Thoracic aorta (tissue), 2 donors: ENCODE measurements at places on chromosomes 1 and 21.

DNA sequence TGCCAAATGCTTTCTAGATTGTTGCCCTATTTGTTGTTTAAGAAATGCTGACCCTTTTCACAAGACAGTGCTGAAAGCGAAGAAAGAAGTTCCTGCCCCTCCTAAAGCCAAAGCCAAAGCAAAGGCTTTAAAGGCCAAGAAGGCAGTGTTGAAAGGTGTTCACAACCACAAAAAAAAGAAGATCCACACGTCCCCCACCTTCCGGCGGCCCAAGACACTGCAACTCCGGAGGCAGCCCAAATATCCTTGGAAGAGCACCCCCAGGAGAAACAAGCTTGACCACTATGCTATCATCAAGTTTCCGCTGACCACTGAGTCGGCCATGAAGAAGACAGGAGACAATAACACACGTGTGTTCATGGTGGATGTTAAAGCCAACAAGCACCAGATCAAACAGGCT lies 55.7 kb downstream of the PSMG1 start:
- no peak for DNase-seq

DNA sequence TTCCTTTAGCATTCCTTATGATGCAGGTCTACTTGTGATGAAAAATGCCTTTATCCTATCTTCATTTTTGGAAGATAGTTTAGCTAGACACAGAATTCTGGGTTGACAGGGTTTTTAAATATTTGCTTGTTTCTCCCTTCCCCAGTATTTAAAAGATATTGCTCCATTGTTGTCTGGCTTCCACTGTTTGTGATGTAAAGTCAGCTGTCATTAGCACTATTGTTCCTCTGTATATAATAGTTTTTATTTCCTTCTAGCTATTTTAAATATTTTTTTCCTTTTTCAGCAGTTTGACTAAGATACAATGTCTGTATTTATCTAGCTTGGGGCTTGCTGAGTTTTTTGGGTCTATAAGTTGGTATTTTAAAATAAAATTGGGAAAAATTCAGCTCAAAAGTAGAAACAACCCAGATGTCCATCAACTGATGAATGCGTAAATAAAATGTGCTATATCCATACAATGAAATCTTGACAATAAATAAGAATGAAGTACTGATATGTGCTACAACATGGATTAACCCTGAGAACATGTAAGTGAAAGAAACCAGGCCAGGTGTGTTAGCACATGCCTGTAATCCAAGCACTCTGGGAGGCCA lies 11.2 kb downstream of the IFT25 start:
- DNase-seq = no peak

DNA sequence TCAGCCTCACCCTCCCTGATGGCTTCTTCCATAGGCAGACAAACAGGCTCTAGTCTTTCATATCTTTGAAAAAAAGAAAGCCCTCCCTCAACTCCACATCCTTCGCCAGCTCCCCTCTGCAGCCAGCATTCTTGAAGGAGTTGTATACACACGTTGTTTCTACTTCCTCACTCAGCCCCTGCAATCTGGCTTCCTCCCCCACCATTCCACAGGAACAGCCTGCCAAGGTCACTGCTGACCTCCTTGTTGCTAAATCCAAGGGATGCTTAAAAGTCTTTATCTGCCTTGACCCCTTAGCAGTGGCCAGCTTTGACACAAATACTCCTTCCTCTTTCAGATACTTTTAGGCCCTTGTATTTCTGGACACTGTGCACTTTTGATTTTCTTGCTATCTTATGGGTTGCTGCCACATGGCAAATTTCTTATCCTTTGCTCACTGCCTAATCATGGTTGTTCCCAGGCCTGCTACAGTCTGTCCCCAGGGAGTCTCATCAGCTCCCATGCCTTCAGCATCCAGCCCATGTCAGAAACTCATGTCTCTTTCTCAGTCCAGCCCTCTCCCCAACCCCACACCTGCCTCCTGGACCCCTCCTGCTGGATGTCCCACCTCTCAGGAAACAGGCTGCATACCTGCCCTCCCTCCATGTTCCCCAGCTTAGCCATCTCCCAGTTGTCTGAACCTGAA lies 8.3 kb downstream of the FAM229A start:
- DNase-seq = no peak

- DNase-seq = no peak
These were observed 5.7 kb downstream of the ZBTB7B start for GRCh38 chr1:155008015-155008941.

DNA sequence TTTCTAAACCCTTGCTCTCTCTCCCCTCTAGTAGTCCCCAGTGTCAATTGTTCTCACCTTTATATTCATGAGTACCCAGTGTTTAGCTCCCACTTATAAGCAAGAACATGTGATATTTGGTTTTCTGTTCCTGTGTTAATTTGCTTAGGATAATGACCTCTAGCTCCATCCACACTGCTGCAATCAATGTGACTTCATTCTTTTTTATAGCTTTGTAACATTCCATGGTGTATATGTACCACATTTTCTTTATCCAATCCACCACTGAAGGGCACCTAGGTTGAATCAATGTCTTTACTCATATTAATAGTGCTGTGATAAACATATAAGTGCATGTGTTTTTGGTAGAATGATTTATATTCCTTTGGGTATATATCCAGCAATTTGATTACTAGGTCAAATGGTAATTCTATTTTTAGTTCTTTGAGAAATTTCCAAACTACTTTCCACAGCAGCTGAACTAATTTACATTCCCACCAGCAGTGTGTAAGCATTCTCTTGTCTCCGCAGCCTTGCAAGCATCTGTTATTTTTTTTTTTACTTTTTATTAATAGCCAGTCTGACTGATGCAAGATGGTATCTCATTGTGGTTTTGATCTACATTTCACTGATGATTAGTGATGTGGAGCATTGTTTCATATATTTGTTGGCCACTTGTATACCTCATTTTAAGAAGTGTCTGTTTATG lies 277.8 kb downstream of the LTN1 start:
- DNase-seq = no peak

DNA sequence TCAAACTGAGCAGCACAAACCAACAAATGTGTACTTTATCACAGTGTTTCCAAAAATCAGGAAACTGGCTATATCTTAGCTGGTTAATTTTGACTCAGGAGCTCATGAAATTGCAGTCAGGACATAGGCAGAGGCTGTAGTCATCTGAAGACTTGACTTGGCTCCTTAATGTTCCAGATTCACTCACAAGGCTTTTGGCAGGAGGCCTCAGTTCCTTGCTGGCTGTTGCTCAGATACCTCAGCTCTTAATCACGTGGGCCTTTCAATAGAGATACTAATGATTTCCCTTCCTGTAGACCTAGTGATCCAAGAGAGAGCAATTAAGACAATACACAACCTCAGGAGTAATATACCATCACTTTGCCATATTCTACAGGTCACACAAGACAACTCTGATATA lies 537.7 kb downstream of the BRINP3 start:
- DNase-seq = no peak

GRCh38 chr1:19190468-19190867 lies 19.6 kb downstream of the UBR4 start:
- no peak for DNase-seq
